Vagina (tissue), 2 donors: ENCODE measurements at places on chromosomes 5 and 9. TPM values are rescaled to one million over a fixed set of nuclear protein-coding genes. Genes with fewer than 3 reads are reported as not detected.

DNA sequence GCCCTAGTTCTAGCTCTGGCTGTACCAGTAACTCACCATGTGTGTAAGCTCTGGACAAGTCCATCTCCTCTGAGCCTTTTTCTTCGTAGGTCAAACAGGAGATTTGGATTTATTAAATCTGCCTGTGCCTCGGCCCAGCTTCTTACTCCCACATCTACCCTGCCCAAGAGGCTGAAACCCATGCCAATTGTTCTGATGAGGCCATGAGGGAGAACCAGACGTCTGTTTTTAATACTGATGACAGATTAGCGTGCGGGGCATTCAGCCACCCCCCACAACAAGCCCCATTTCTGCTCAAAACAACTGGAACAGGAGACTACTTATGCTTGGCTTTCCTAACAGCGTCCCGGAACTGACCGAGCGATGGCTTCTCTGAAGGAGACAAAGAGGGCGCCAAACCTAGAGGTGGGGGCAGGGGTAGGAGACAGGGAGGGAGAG lies 81.2 kb upstream of the TRIM32 start:
- peak; percentile 94 for DNase-seq

DNA sequence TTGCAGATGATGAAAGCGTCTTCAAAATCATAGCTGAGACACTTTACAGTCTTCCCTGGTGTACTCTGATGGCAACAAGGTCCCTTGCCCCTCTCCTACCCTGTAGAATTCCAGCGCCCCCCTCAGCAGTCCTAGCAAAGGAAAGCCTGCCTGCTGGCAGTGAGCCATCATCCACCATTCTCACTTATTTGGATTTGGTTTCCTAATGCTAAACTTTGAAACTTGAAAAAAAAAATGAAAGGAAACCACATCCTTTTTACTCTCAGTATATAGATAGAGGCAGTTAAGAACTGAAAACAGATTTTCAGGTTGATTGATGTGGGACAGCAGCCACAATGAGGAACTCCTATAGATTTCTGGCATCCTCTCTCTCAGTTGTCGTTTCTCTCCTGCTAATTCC lies at the start of gene GZMA:
Gene GZMA, plus strand, starts transcription at position 299 of the 400 bp plus-strand sequence. Its CDS starts 37 bp downstream, at position 336.
- DNase-seq, result no peak

DNA sequence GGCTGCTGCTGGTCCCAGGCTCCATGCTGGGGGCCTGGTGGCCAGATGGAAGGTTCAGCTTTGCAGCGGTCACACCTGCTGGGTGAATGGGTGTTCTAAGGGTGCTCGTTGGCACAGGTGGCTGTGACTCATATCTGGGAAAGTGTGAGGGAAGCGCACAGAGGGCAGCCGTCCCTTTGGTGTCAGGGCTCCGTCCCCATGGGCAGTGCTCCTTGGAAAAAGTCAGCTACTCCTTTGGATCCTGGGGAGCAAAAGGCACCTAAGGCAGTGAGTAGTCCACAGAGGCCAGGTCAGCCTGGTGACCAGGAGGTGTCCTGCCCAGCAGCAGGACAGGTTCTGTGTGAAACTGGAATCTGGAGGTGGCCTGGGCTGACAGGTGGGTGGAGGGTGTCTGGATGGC lies 18.4 kb upstream of the GBGT1 start:
- no peak for DNase-seq

PCDHA12 gene
- total RNA-seq, result 0.25 TPM

KDM3B gene
- total RNA-seq, result 48.6 TPM

TNIP1 gene
- total RNA-seq, result 92.6 TPM

KCTD16 gene
- total RNA-seq, result 0.25 TPM
